Amniotic epithelial cell (primary cell): ENCODE measurements at places on chromosomes 4 and X.
A peak's percentile ranks its signal among the peaks of the same experiment; 100 is the strongest.

DNA sequence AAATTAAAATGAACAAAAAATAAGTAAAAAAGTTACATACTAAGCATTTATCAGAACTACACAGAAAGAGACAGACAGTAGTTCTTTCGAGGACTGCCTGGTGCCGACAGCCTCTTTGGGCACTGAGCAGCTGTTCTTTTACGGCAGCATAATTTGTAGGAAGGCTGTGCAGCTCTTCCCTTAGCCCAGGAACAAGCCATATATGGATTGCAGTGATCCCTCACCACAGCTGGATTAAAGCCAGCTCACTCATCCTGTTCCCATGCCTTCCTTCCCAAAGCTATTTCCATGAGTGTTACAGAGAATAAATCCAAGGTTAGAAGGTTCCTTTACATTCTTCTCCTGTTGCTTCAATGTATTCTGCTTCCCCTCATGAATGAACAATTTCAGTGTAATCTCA is 71.7 kb downstream of the DDX60L start:
- peak; percentile 99 for DNase-seq

GRCh38 chr4:121073004-121073435 is 685 bp upstream of the NDNF start:
- DNase-seq, result no peak

- no peak for DNase-seq
Measured at GRCh38 chr4:53557669-53558064, 33.6 kb downstream of the LNX1 start.

DNA sequence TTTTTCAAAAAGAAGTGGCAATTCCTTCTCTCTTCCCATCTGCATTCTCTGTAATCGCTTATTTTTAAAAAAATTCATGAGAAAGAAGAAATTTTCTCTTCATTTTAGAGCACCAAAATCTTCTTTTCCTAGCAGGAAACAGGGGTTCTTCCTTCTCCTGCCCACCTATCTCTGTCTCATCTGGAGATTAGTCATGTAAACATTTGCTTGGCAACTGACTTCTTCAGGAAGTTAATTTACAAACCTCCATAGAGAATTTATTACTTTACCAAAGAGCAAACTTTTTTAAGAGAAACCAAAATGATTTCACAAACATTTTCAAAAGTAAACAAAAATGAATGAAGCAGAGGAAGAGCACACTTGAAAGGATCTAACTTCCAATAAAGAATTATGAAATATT is 13.5 kb downstream of the TTC29 start:
- peak; percentile 21 for DNase-seq

GRCh38 chr4:58602731-58603359 is 1492.7 kb upstream of the IGFBP7 start:
- no peak for DNase-seq

GRCh38 chr4:104501290-104501689 is 6.6 kb upstream of the CXXC4 start:
- no peak for DNase-seq

DNA sequence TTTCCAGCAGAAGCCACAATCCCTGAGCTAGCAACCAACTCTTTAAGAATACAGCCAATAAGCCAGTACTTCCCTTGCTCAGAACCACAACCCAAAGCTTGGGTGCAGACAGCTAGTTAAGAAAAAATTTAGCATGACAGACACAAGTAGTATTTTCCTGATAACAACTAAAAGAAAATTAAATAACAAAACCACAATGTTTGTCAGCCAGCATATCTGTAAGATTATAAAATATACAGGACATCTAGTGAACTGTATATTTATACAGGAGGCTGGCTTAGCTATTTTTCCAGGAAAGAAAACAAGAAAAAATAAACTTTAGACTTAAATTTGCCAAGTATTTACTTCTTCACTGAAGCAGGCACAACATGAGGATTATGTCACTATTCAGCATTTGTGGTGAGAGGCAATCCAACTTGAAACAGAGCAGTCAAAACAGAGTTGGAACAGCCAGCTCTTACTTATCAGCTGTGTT is 6.6 kb downstream of the PF4V1 start:
- peak; percentile 97 for DNase-seq

GRCh38 chrX:116379854-116380253 is 56.6 kb upstream of the SLC6A14 start:
- no peak for DNase-seq

- no peak for DNase-seq
Measured at GRCh38 chr4:39568805-39569204, 41.6 kb upstream of the UGDH start.

GRCh38 chr4:74754218-74754617 is 40.1 kb downstream of the BTC start:
- no peak for DNase-seq

- peak; percentile 31 for DNase-seq
Measured at GRCh38 chr4:85370400-85371032, 104.4 kb upstream of the ARHGAP24 start.

- DNase-seq, result no peak
Measured at GRCh38 chr4:41227902-41228301, 13.6 kb upstream of the APBB2 start.

DNA sequence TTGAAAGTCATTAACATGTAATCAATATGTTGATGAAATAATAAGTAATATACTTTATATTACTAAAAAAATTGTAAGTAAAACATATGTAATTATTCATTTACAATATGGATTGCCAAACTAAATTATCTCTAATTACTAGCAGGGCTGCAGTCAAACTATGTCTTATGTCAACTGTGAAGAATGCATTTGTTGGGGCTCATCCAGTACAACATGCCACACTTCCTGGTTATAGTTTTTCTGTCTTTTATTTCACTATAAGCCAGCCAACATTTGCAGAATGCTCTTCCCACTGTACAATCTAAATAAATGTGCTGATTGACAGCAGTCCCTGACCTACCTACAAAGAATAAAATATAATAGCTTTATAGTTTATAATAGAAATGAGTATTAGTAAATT is 975.4 kb upstream of the NDST4 start:
- no peak for DNase-seq

GRCh38 chr4:42708625-42709024 is 51.7 kb upstream of the ATP8A1 start:
- DNase-seq, result no peak

- no peak for DNase-seq
Measured at GRCh38 chr4:79431839-79432238, 23.8 kb upstream of the GK2 start.

- no peak for DNase-seq
Measured at GRCh38 chrX:95907081-95907480, 777.6 kb upstream of the DIAPH2 start.

DNA sequence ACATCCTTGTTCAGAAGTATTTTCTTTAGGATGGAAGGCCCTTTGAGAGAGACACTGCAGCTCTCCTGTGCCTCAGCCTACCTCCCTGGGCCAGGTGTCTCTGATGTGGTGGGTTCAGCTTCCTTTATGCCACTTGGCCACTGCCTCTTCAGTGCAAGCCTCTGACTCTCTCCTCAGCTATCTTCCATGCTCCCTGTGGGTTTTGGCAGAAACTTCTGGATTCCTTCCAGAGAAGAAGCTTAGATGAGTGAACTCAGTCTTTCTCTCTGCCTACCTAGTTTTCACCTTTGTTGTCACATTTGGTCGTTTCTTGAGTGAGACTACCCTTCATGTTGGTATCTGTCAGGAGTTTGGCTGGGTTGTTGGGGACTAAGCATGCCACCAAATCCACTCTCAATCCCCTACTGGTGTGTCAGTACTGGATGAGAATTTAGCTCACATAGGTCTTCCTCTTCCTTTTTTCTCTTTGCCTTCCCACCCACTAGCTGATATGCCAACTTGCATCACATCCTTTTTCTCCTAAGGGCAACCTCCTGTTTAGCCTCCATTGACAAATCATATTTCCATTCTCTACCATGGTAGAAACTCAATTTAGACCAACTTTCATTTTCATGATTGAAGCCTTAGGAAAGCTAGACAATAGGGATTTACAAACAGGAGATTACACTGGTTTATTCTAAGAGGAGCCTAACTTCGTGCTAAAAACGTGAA is 32.0 kb downstream of the IL15 start:
- peak; percentile 37 for DNase-seq

DNA sequence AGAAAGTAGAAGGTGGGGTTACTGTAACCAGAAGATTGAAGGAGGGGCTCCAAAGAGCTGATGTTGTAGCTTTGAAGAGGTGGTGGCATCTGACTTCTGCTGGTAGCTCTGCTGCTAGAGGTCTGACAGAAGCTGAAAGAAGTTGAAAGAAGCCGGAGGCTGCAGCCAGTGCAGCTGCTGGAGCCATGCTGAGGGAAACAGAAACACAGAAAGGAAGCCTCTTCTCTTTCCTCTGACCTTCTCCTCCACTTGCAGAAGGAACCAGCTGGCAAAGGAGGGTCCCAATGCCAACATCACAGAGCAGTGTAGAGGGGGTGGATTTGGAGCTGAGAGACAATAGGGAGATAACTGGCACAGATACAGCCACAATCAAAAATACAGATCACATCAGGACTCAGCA is 89.3 kb upstream of the HHIP start:
- DNase-seq, result no peak

DNA sequence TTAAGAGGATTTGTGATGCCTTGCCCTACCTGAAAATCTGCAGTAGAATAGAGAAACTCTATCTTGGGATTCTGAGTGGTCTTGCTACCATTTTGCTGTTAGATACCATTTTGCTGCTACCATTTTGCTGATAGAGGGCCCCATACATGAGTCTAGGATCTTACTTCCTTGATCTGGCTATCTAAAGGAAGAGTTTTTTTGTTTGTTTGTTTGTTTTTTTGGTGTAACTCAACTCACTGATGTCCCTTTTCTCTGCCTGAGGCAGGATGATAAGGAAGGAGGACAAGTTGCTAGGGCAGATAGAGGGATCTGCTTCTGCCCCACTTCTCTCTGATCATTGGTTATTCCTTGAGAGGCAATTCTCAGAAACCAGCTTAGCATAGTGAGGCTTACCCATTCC is 31.0 kb downstream of the XK start:
- no peak for DNase-seq

DNA sequence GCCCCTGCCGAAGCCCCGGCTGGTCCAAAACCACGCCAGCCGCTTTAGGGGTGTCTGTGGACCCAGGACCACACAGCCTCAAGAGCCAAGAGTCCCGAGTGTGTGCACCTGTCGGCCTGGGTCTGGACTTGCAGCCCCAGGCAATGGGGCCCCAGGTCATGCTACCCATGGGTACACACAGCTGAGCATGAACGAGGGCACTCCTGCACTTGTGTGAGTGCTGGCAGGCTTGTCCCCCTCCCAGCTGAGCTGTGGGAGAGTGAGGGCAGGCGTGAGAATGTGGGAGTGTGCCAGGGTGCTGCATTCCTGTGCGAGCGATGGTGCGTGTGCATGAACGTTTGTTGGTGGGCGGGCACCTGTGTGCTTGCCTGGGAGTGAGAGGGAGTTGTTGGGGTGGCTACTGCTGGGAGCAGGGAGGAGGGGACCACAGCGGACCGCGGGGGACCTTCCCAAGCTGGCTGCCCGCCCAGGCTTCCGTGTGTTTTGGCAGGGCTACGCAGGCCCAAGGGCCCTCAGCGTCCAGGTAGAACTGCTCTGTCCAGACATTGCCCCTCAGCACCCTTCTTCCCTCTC is 30.8 kb downstream of the BLOC1S4 start:
- DNase-seq, result no peak

DNA sequence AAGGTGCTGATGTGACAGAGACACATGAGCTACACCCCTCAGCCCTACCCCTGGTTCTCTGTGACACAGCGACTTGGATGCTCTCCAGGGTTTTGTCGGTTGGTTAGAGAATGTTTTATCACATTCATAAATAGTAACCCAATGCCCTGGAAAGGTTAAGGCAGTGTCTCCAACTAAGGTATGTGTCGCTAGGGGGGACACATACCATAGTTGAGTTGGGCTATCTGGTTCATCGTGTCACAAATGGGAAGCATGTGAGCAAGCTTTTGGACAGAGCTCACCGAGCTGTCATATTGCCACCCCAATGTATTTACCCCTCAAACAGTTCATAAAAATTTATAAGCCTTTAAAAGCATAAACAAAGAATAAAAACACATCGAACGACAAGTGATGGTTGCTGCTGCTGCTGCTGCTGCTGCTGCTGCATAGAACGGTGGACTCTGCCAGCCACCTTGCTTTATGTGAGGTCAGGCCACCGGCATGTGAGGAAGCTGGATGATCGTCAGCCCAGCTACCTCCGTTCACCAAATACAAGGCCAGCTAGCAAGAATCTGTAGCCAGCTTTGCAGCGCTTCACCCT is 55.9 kb downstream of the STOX2 start:
- DNase-seq, result no peak

GRCh38 chrX:64975491-64975890 is 759 bp downstream of the ZC4H2 start:
- DNase-seq, result peak; percentile 1

DNA sequence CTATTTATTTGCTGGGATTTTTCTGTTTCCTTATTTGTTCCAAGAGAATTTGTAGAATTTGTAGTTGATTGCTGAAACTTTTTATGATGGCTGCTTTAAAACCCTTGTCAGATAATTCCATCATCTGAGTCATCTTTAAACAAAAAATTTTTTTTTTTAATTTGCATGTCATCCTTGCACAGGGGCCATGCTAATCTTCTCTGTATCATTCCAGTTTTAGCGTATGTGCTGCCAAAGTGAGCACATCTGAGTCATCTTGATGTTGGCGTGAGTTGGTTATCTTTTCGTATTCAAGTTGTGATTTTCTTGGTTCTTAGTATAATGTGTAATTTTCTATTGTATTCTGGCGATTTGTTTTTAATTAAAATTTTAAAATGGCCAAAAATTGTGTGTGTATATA is 18.7 kb upstream of the ZNF157 start:
- peak; percentile 83 for DNase-seq

DNA sequence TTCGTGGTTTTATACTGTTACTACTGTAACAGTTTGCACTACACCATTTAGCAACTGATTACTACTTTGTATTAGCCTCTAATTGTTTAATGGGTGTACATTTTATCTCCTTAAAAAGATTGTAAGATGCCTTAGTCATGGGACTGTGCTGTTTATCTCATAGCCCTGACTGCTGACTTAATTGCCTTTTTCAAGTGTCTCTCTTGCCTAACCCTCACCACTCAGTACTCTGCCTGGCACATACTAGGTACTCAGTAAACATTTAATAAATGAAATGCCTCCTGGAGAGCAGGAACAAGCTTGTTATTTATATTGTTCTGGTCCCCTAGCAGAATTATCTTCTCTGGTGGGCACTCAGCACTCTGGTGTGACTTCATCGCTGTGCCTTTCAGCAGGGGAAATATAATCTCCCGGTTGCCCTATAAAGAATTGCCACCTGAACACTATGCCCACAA is 1.7 kb upstream of the STIM2 start:
- DNase-seq, result peak; percentile 59

DNA sequence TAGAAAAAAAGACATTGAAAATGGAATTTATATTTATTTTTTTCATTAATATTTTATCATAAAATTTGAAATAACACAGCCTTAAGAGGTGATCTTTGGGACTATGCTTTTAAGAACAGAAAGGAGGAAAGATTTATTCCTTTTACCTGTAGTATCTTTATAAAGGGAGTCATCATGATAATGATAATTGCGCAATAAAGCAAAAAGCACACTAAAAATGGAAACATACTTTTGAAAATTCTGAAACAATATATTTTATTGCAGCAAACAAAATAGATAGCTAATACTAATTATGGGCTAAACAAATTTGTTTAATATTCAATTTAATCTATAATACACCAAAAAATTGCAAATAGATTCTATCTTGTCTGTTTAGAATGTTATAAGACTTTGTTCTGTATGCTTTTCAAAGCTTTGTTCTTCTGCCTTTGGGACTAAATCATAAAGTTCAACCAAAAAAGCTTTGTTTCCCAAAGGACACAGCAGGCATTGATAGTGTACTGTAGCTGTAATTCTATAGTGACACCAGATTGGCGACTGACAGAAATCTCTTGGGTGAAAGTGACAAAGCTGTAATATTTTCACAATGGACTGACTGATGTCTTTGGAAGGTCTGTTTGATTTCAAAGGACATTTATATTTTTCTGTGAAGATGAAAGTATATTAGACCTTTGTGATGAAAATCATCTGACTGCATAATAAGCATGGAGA is 2156.6 kb upstream of the TENM3 start:
- no peak for DNase-seq
